Myocyte (in vitro differentiated cells): ENCODE measurements at places on chromosomes 16 and 17. TPM values are rescaled to one million over a fixed set of nuclear protein-coding genes. Genes with fewer than 3 reads are reported as not detected.
A peak's percentile ranks its signal among the peaks of the same experiment; 100 is the strongest.

Gene CCL16
- not detected in 2 replicates for total RNA-seq

Gene HNF1B
- total RNA-seq: not detected in 2 replicates

Gene NTN1
- total RNA-seq: 0.73 and 1.2 TPM in 2 replicates

Gene CD68
- 7.6 and 9.1 TPM in 2 replicates for total RNA-seq

Gene CD300H
- total RNA-seq: not detected in 2 replicates

DNA sequence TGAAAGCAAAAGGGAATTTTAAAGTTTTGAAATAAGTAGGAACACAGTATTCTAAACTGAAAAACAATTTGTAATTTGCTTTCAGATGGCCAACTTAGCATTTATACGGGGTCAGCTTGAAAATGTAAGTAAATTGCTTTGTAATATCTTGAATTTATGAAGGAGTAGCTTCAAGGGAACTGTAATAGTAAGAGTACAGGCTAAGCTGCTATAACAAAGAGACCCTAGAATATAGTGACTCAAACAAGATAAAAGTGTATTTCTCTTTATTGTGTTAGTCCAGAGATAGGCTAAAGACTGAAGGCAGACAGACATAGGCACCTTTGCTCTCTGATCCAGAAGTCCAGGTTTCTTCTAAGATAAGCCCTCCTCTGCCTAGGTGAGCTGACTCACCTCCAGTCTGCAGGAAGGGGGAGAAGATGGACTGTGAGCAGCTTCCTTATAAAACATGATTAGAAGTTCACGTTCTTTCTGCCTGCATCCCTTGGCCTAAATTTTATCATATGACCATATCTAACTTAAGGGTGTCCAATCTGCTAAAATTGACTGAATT is 3.2 kb downstream of the TTC19 start:
- no peak for DNase-seq

DNA sequence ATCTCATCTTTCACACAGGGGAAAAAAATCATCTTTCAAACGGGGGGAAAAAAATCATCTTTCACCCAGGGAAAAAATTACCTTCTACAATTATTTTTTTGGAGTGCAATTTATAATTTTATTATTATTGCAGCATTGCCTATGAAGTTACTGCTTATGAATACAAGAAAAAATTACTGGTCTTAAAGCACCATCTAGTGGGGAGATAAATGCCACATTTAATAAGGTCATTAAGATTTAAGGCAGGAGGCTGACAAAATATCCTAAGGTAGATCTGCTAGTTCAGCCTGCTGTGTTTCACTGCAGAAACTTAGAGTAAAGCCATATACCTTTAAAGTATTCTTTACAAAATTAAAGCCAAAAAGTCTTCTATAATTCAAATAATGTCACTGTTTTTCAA is 13.7 kb downstream of the SHCBP1 start:
- DNase-seq: peak; percentile 75

DNA sequence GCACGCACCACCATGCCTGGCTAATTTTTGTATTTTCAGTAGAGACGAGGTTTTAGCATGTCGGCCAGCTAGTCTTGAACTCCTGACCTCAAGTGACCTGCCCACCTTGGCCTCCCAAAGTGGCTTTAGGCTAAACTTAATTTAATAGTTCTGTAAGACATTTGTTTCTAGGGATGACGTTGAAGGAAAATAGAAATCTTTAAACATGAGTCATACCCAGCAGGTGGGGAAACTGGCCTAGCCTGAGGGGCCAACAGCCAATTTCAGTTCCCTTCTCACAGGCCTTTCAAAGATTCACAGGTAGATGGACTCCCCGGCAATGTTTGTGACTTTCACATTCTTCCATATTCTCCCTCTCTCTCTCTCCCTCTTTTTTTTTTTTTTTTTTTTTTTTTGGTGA is 18.1 kb upstream of the ITPRIPL2 start:
- no peak for DNase-seq

GRCh38 chr16:31083081-31083480 is 5.7 kb downstream of the PRSS53 start:
- no peak for DNase-seq

DNA sequence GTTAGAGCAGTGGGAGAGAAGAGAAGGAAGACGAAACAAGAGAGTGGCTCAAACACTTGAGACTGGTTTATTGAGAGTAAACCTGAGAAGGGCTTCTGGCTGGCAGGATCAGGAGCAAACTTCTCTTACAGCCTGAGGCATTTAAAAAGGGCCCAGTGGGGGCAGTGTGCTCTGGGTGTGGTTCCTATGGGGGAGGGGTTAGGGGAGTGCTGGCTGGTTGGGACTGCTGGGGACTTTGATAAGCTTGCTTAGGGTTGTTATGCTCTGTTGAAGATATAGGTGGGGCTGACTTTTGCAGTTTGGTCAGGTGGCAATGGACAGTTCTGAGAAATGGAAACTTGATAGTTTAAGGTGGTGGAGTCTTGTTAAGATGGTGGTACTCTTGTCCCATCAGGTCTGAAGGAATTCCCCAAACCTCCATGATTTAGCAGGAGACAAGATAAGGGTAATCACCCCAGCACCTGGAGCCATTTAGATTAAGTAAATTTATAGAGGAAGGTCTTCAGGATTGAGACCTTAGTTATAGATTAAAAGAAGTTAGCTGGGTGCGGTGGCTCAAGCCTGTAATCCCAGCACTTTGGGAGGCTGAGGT is 79.3 kb downstream of the EMP2 start:
- DNase-seq: no peak

DNA sequence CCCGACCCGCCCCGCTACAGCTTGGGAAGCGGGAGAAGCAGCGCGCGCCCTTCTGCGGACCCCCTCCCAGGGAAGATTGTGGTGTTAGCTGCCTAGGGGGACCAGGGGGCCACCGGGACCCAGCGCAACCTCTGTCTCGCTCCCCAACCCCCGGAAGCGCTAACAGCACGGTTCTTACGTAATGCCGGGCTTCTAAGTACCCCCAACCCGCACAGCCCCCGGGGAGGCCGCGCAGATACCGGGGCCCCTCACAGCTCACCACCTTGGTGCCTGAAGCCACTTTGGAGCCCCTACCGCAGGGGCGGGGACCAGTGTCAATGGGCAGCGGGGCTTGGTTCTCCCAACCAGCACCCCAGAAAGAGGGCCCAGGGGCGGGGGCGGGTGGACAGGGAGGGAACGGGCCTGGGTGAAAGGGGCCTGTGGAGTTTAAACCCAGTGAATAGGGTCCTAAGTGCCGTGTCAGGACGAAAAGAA is 348 bp downstream of the MPP2 start:
- DNase-seq: no peak

DNA sequence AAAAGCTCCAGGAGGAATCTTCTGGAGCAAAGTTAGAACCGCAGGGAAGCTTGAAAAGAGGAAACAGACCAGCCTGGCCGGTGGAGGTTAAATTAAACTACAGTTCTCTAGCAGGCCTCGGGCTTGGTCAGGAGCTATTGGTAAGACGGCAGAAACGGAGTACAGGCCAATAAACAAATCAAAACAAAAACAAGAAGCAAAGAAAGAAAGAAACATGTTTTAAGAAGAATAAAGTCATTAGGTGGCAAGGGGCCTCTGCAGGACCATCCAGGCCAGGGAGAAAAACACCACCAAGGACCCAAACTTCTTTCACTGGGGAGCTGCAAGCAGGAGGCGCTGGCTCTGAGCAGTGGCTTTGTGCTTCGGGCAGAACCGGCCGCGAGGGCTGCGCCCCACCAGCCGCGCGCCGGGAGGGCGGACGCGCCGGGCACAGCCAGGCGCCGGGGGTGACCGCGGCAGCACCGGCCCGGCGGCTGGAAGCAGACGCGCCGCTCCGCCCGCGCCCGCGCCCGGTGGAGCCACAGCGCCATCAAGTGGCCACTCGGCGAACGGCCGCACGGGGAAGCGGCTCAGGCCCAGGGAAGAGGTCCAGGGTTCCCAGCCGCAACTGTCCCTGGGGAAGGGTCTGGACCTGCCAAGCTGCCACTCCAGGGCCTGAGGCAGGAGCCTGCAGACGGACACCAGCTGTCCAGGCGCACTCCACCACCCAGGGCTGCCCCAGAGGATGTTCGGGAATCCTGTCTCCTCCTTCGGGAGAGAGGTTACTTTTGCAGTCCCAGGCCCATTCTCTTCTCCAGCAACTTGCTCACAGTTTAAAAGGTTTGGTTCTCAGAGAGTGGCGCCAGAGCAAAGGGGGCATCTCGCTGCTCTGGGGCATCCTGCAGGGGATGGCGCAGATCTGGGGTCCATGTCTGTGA is 419.4 kb downstream of the SOX9 start:
- DNase-seq: peak; percentile 81

DNA sequence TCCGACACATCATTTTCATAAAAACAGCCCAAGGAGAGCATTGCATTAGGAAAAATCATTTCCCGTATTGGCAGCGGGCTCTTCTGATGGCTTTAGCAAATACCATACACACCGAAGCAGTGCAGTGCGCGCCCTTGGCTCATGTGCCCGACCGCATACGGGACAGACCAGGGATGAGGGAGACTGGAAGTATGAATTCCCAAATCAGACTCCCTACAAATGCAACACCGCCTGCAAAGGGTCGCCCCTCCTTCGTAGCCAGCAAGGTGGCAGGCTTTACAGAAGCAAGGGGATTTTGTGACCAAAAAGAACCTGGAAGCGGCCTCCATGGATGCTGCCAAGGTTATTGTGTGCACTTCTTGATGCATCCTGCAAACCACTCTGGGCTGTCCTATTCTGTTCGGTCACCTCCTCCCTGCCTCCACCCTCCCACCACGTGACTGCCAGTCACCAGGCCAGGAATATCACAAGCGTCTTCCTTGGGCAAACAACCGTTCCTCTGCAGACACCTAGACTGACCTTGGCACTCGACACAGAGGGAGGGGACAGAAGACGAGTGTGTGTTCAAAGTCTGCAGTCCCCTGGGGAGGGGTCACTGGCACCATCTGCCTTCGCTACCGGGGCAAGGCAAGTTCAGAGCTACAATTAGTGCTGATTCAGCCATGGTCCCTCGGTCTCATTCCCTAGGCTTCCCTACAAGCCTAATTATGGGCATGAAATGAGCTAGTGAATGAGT is 460.4 kb downstream of the SLC39A11 start:
- DNase-seq: no peak

DNA sequence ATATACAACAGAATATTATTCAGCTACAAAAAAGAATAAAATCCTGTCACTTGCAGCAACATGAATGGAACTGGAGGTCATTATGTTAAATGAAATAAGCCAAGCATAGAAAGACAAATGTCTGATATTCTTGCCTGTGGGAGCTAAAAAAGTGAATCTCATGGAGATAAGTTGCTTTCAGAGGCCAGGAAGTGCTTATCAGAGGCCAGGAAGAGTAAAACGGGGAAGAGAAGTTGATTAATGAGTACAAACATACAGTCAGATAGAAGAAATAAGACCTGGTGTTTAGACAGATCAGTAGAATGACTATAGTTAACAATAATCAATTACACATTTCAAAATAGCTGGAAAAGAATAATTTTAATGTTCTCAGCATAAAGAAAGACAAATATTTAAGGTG is 54.4 kb upstream of the CPHXL start:
- no peak for DNase-seq

GRCh38 chr16:5176505-5176904 is 78.9 kb upstream of the EEF2KMT start:
- DNase-seq: no peak

DNA sequence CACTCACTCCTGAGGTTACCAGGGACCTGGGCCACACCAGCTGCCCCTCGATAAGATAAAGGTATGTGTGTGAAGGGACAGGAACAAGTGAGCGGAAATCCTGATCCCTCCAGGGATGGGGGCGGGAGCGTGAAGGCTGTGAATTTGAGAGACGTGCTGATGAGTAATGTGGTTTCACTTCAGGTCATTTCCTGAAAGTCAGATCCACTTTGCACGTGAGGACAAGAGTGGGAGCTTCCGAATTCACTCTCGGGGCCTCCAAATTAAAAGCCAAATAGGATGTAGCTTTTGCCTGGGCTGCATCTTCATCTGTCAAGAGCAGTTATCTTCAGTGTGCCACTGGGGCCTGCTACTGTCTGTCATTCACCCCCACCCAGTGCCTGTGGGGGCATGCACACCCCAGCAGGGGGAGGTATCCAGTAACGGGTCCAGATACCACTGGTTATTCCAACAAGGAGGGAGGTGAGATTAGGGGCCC is 87.4 kb upstream of the LHX1 start:
- DNase-seq: peak; percentile 11

DNA sequence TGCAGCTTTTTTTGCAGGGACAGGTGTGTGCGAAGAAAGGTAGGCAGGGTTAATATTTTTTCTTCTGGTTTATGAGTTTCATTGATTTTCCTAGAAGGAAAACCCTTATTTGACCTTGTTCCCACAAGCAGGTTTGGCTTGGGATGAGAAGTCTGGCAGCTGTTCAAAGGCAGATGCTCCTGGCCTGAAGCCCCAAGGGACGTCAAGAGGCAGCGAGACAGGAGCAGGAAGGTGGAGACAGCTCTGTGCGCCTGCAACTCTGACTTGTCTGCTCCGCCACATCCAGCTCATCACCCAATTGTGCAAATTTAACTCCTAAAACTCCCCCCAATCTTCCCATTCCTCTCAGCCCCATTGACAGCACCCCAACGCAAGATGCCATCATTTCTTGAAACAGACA is 136.8 kb upstream of the XYLT1 start:
- DNase-seq: no peak

DNA sequence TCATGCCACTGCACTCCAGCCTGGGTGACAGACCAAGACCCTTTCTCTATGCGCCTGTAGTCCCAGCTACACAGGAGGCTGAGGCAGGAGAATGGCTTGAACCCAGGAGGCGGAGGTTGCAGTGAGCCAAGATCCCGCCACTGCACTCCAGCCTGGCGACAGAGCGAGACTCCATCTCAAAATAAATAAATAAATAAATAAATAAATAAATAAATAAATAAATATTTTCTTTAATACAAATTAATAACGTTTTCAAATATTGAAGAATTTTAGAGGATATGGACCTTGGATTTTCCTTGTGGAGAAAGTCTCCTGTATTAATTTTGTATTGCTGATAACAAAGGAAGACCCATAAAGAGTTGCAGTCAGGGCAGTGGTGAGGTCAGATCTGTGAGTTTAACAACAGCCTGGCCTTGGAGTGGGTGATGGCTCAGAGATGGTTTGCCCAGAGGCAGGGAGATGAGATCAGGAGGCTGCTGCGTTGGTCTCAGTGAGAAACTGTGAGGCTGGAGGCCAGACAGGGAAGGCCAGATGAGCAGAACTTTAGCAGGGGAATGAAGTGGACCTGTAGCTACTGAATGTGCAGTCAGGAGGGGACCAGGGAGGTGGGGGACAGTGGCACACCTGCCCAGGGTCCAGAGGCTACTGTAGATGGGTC is 4.4 kb upstream of the ASGR1 start:
- no peak for DNase-seq

DNA sequence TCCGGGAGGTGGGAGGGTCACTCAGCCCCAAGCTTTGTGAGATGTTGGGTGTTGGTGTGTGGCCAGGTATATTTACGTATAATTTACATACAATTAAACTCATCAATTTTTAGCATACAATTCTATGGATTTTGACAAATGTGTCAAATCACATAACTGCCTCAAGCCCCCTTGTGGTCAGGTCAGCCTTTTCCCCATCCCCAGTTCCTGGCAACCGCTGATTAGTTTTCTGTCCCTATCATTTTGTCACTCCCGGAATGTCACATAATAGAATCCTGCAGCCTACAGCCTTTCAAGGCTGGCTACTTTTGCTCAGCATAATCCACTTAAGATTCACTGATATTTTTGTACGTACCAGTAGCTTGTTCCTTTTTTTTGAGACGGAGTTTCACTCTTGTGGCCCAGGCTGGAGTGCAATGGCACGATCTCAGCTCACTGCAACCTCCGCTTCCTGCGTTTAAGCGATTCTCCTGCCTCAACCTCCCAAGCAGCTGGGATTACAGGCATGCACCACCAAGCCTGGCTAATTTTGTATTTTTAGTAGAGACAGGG is 19.3 kb upstream of the RAI1 start:
- no peak for DNase-seq
